Fibroblast of the aortic adventitia (primary cell): ENCODE measurements at places on chromosomes 5 and 9.
A peak's percentile ranks its signal among the peaks of the same experiment; 100 is the strongest.

DNA sequence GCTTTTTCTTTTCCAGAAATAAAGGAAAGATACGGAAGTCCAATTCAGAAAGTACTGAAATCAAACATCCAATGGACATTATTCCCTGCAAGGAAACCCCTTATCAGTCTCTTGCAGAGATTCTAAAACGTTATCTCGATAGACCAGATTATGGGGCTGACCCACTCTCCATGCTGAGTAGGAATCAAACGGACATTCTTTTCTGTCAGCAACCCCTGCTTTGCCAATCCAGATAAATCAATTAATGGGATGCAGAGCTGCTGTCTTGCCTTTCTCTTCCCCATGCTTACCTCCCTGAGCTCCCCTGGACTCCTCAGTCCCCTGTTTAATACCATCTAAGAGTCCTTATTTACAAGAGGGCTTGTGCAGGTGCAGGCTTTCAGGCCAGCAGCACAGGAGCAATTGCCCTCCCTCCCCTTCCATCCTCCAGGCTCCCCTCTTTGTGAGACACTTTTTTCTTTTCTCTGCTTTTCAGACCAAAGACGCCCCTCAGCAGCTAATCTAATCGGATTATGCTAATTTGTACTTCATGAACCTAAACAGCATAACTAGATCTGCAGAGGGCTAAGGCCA, 14.2 kb downstream of the TAL2 start:
- DNase-seq = no peak

DNA sequence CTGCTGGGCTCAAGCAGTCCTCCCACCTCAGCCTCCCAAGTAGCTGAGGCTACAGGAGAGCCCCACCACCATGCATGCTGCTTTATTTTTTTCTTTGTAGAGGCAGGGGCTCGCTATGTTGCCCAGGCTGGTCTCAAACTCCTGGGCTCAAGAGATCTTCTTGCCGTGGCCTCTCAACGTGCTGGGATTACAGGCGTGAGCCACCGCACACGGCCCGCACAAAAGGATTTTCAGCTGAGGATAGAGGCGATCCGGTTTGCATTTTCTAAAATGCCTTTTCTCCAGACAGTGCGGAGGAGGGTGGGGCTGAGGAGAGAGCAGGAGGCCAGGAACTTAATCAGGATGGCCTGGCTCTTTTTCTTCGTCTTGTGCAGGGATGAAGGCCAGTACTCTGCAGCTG, 6.9 kb downstream of the HRH2 start:
- DNase-seq = no peak

DNA sequence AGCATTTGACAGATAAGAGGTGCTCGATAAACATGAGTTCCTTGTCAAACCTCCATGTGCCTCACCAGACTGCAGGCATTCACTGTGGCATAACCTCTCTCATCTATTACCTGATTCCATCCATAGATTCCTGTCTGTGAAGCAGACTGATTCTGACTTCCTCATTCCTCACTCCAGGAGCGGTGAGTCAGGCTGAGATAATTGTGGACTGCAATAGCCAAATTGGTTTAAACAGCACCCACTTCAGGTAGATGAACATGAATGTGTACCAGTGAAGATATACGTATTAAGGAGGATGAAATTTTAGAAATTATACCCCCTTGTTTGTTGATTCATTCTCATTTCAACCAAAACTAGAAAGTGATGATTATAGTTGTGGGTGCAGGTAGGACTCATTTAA, 391.2 kb downstream of the HINT1 start:
- DNase-seq = no peak

GRCh38 chr9:93096131-93096802, at the start of gene CARD19:
Gene CARD19 (plus strand): TSS chr9:93096217. CDS start chr9:93096346, 129 bp downstream.
- peak; percentile 43 for DNase-seq

DNA sequence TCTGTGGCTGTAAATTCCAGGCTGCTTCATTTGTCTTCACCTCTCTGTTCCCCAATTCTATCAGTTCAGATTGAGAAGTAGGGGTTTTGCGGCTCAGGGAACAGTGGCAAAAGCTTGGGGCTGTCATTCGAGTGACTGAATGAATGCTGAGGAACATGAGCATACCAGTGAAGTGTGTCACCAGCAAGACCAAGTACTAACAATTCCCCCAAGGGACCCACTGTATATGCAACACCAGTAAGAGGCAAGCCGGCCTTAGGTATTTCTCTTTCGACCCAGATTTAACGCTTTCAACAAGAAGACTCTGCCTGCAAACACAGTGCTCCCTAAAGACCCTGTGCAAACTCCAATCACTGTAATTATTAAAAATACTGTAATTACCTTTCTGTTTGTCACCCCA, 25.8 kb downstream of the KLHL3 start:
- no peak for DNase-seq

DNA sequence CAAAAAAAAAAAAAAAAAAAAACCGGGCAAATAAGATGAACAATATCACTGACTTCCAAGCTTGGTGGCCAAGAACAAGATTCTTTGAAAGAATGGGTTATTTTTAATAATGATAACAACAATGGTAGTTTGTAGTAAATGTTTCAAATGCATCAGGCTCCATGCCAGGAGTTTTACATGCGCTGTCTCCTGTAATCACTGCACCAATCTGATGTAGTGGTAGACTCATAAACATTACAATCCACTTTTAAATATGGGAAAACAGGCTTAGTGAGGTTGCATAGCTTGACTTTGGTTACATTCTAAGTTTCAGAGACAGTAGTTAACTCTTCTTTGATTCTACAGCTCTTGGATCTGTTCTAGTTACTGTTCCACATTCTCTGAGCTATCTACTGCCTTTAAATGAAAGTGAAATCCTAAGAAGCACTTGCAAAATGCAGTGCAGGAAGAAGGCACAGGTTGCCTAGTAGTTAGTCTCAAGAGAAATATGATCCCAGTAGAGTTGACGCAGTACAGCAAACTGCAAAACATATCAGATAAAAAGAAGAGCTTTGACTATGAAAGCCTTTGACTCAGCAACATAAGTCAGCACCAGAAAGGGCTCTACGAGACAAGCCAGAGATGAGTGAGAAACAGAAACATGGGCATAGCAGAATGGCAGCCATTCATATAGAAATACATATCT, 62.1 kb downstream of the PDE4D start:
- peak; percentile 11 for DNase-seq

GRCh38 chr9:127347831-127348776, 48.9 kb upstream of the SLC2A8 start:
- peak; percentile 82 for DNase-seq

- no peak for DNase-seq
Measured at GRCh38 chr9:132531195-132531594, 51.2 kb upstream of the BARHL1 start.

DNA sequence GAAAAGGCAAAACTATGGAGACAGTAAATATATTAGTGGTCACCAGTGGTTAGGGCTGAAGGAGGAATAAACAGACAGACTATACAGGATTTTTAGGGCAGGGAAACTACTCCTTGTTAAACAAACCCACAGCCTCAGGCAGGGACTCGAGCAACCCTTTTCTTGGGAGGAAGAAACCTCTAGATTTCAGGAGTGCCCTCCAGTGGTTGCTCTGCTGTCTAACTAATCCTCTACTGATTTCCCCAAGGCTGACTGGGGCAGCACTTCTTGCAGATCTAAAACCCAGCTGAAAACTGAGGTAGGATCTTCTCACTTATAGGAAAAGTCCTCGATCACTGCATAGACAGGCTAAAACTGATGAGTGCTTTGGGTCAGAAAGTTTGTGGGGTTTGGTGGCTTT, 176.8 kb downstream of the ISOC1 start:
- peak; percentile 58 for DNase-seq

- no peak for DNase-seq
Measured at GRCh38 chr9:115469841-115470240, 351.9 kb upstream of the TNC start.

- DNase-seq = peak; percentile 35
Measured at GRCh38 chr9:133737774-133738639, at the start of gene SARDH. Gene SARDH (minus strand): TSS chr9:133738352. CDS start chr9:133734173, 4,179 bp downstream.

- DNase-seq = peak; percentile 63
Measured at GRCh38 chr9:92138157-92138959, 23.1 kb upstream of the SPTLC1 start.

- peak; percentile 63 for DNase-seq
Measured at GRCh38 chr5:125450771-125451170, 704.3 kb upstream of the ZNF608 start.

- no peak for DNase-seq
Measured at GRCh38 chr9:133470427-133470924, 8.4 kb downstream of the SLC2A6 start.

DNA sequence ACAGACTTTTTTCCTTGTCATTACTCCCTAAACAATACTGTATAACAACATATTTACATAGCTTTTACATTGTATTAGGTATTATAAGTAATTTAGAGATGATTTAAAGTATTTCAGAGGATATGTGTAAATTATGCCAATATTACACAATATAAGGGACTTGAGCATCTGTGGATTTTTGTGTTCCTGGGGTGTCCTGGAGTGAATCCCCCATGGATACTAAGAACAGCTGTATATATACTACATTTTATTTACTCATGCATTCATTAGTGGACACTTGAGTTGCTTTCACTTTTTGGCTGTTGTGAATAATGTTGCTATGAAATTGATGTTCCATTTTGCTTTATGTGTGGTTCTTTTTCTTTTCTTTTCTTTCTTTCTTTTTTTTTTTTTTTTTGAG, 348.8 kb downstream of the SH3GL2 start:
- DNase-seq = no peak

GRCh38 chr5:88488130-88488529, 219.5 kb upstream of the TMEM161B start:
- no peak for DNase-seq

DNA sequence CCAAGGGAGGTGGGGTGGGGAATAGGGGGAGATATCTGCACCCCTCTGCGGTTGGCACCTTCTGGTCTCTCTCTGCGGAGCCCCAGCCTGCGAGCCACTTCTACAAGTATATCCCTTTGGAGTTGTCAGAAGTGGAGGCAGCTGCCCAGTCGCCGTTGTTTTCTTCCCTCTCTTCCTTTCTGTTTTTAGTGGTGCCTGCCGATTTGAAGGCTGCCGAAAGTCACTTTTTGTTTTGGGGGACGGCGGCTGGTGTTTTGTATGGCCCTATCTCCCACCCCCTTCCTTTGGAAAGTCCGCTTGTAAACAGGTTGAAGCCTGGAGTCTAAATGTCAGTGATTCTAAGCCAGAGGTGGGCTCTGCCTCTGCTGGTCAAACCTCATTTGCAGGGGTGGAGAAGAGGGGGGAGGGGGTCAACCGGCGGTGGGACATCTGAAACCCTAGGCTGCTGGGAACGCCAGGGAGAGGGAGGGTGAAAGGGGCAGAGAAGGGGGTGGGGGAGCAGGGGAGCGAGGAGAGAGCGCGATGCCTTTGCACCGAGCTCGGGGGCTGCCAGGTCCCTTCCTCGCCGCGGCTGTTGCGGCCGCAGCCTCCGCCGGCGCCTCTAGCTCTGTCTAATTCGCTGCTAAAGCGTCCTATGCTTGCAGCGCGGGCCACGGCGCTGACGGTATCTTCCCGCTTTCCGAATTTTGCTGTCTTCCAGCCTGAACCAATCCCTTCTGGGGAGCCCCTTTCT, at the start of gene FGF10:
FGF10 (minus strand) TSS at position 331 of the 733 bp plus-strand sequence. CDS start 738 bp downstream, outside the sequence.
- DNase-seq = peak; percentile 3

DNA sequence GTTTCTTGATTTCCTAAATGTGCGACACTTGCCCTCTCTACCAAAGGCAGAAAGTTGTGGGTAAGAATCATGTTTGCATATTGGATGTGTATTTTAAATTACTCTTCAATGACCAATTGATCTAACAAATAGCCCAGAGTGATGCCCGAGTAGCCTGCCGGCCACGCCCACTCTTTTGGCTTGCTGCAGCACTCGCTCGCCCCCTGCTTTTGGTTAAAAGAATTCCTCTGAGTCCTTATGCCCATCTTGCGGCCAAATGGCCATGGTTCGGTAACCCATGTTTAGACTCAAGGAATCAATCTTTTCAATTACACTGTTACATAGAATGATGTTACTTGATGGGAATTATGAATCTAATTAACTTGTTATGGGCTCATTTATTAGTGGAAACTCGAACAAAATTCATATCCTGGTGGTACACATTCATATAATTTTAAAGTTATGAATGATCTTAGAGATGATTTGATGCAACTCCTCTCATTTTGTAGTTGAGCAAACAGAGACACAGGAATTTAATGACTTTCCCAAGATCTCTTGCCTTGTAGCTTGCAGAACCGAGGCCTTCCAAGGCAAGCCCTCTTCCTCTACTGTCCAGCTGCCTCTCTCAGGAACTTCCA, 36.5 kb downstream of the PPIC start:
- peak; percentile 48 for DNase-seq

- DNase-seq = no peak
Measured at GRCh38 chr9:91483835-91484234, 60.2 kb upstream of the NFIL3 start.

- DNase-seq = no peak
Measured at GRCh38 chr5:149915392-149916260, 29.0 kb downstream of the PDE6A start.

DNA sequence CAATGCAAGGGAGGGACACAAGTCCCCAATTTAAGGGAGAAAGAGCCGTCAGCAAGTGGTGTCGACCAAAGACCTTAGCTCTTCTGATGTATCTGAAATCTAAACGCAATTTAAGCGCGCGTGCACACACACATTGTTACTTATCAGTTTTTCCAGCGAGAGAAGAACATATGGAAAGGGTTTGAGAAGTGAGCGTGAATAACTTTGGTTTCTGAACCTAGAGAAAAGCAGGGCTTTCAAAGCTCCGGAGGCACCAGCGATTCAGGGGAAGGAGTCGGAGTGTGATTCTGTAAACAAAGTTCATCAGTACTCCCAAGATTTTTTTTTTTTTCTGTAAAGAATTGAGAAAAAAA, 191.8 kb downstream of the MEF2C start:
- DNase-seq = no peak

DNA sequence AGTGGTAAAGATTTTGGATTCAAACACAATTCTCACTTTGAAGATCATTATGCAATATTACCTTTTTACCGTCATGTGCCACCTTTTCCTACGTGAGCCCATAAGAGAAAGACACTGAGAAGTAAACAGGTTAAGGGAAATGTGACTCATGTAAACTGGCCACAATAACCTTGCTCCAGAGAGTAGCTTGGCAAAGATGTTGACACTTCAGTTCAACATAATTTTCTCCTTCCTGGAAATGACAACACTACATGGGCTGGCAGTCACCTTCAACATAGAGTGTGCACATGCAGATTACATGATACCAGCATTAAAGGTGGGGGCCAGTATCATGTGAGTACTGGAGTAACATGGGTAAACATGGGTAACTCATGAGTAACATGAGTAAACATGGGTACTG, 141.9 kb downstream of the CDK5RAP2 start:
- DNase-seq = peak; percentile 51

GRCh38 chr9:71303351-71303750, 181.9 kb upstream of the TRPM3 start:
- peak; percentile 60 for DNase-seq
